ENCODE measurements at places on chromosomes 11 and 22.

- DNase-seq, result no peak
These were observed 374.3 kb upstream of the MPPED2 start for GRCh38 chr11:30960387-30960992.

- no peak for DNase-seq
These were observed 27.5 kb upstream of the POU2AF1 start for GRCh38 chr11:111406589-111406988.

GRCh38 chr22:29673361-29674066 lies 46.3 kb upstream of the CABP7 start:
- no peak for DNase-seq

GRCh38 chr11:122743097-122743741 lies 87.7 kb downstream of the UBASH3B start:
- DNase-seq, result no peak

DNA sequence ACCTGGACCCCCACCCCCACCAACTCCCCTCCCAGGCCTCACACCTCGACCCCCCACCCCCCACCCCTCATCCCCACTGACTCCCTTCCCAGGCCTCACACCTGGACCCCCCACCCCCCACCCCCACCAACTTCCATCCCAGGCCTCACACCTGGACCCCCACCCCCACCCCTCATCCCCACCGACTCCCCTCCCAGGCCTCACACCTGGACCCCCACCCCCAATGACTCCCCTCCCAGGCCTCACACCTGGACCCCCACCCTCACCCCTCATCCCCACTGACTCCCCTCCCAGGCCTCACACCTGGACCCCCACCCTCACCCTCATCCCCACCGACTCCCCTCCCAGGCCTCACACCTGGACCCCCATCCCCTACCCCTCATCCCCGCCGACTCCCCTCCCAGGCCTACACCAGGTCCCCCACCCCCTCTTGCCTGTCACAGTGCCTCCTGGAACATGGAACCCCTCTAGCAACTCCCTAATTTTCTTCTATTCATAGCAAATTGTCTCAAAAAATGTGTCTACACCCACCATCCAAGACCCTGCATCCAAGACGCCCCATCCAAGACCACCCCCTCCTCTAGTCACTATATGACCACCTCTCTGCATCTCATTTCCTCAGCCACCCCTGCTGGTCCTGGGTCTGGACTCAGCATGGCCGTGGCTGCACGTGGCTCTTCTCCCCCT lies 36.9 kb upstream of the BRSK2 start:
- no peak for DNase-seq

DNA sequence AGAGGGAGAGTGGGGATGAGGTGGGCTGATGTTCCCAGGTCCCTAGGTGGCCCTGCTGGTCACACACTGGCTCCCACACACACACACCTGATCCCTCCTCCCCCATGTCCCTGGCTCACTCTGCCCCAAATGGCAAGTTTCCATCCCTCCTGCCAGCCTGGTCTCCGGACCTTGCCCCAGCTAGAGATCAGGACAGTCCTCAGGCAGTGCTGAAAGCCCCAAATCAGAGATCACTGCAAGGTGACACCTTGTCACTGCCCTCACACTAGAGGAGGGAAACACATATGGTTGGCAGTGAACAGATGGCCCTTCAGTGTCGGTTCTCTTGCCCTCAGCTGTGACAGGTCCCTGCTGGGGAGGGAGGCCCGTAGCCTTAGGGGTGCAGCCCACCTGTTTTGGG lies 7.6 kb downstream of the TMPRSS5 start:
- no peak for DNase-seq

GRCh38 chr11:132943706-132944568 lies 588.4 kb downstream of the OPCML start:
- DNase-seq, result no peak

GRCh38 chr11:58905011-58905720 lies 34.1 kb upstream of the GLYATL1 start:
- DNase-seq, result no peak

DNA sequence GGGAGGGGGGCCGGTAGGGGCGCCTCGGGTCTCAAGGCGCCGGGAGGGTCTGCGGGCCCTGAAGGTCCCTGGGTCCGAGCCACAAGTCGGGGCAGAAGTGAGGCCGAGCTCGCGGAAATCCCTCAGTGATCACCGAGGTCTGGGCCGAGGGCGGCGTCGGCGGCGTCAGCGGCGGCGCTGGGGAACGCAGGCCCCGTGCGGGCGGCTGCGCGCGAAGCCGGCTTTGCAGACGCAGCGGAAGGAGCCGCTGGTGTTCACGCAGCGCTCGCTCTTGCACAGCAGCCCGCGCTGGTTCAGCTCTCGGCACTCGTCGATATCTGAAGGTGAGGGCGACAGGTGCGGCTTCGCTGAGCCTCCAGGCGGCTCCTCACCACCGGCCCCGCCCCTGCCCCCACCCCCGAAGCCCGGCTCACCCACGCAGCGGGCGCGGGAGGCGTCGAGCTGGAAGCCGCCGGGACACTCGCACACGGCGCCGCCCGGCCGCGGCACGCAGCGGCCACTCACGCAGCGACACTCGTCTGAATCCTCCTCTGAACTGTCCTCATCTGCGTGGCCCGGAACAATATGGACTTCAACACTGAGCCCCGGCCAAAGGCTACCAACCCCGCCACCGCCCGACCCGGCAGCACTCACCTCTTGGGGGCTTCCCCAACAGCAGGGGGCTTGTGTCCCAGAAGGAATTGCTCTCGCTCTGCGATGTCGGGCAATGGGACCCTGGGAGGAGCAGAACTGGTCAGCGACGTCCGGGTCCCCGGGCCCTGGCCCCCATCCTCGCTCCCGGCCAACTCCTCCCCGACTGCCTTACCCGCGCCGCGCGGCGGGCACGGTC lies 14.2 kb downstream of the SCYL1 start:
- no peak for DNase-seq
